Right atrium auricular region (tissue), 2 donors: ENCODE measurements at places on chromosomes 1 and 21. TPM values are rescaled to one million over a fixed set of nuclear protein-coding genes. Genes with fewer than 3 reads are reported as not detected.

Gene CASQ1
- total RNA-seq = 10.1 TPM

Gene FAM72A
- 0.28 TPM for total RNA-seq

Gene UBR4
- 75.1 TPM for total RNA-seq

Gene KRTAP13-2
- not detected for total RNA-seq

Gene GLRX2
- total RNA-seq = 6.8 TPM

Gene FAAH
- total RNA-seq = 10.5 TPM

Gene RRP15
- 5.3 TPM for total RNA-seq

Gene ATP6V1G3
- not detected for total RNA-seq

Gene PRKAB2
- 22.6 TPM for total RNA-seq

Gene FAM43B
- total RNA-seq = 1.4 TPM

Gene TRIM17
- total RNA-seq = not detected

Gene TM2D1
- total RNA-seq = 46.0 TPM
